ENCODE measurements at places on chromosomes 13 and 19. TPM values are rescaled to one million over a fixed set of nuclear protein-coding genes. Genes with fewer than 3 reads are reported as not detected.

BEST2 gene
- total RNA-seq, result not detected

ZNF274 gene
- total RNA-seq, result 23.2 TPM

TEX26 gene
- total RNA-seq, result 1.2 TPM

CBLC gene
- not detected for total RNA-seq

GARIN5A gene
- 2.0 TPM for total RNA-seq

LRFN3 gene
- 7.7 TPM for total RNA-seq

RAB3A gene
- 42.0 TPM for total RNA-seq

HSPB6 gene
- total RNA-seq, result under 0.01 TPM

IRF2BP1 gene
- total RNA-seq, result 36.7 TPM

CLEC17A gene
- total RNA-seq, result not detected

LIG1 gene
- total RNA-seq, result 17.9 TPM

AMH gene
- 0.82 TPM for total RNA-seq

EFNB2 gene
- 73.4 TPM for total RNA-seq

GIPC1 gene
- 39.1 TPM for total RNA-seq

DZIP1 gene
- 47.3 TPM for total RNA-seq

ZNF540 gene
- total RNA-seq, result 21.6 TPM

IZUMO4 gene
- total RNA-seq, result 2.9 TPM

SNRPD2 gene
- total RNA-seq, result 157 TPM

RSPH6A gene
- total RNA-seq, result not detected

PSG1 gene
- total RNA-seq, result not detected

RAB11B gene
- total RNA-seq, result 90.5 TPM
